Stomach (tissue), 19 donors: ENCODE measurements at places on chromosomes 1 and 21. TPM values are rescaled to one million over a fixed set of nuclear protein-coding genes. Genes with fewer than 3 reads are reported as not detected.
A peak's percentile ranks its signal among the peaks of the same experiment; 100 is the strongest.

The KIF14 gene
- not detected for polyA plus RNA-seq

The DCDC2B gene
- polyA plus RNA-seq: not detected

The SLAMF9 gene
- not detected for polyA plus RNA-seq

The FAM78B gene
- polyA plus RNA-seq: 0.44 TPM

The SPATA46 gene
- not detected for polyA plus RNA-seq

The GJA9 gene
- 0.25 TPM for polyA plus RNA-seq

The OPRD1 gene
- polyA plus RNA-seq: not detected

The IL20 gene
- not detected for polyA plus RNA-seq

The FAM3B gene
- 98.7 TPM for polyA plus RNA-seq

The MUTYH gene
- 19.4 TPM for polyA plus RNA-seq

DNA sequence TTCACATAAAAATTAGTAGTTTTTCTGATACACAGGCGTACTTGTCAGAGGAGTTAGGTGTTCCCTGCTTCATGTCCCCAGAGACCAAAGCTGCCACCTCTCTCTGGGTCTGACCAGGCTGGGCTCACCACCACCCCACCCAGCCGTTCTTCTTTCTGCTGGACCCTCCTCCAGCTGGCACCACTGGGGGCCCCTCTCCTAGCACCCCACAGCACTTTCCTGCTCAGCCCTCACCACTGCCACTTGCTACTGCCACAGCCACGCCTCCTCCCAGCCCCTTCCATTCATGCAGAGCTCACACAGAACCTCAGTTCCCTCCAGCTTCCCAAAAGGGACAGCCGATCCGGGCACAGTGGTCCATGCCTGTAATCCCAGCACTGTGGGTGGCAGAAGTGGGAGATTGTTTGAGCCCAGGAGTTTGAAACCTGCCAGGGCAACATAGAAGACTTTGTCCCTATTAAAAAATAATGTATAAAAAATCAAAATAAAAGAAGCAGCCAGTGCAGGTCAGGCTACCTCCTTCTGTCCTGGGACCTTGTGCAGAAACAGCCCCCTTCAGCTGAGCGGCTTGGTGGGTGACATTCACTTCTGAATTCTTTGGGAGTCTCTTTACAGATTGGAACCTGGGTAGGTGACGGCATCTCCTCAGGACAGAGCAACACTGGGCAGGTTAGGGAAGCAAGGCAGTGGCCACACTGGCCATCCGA is 208.3 kb downstream of the TOMM20 start:
- no peak for DNase-seq

DNA sequence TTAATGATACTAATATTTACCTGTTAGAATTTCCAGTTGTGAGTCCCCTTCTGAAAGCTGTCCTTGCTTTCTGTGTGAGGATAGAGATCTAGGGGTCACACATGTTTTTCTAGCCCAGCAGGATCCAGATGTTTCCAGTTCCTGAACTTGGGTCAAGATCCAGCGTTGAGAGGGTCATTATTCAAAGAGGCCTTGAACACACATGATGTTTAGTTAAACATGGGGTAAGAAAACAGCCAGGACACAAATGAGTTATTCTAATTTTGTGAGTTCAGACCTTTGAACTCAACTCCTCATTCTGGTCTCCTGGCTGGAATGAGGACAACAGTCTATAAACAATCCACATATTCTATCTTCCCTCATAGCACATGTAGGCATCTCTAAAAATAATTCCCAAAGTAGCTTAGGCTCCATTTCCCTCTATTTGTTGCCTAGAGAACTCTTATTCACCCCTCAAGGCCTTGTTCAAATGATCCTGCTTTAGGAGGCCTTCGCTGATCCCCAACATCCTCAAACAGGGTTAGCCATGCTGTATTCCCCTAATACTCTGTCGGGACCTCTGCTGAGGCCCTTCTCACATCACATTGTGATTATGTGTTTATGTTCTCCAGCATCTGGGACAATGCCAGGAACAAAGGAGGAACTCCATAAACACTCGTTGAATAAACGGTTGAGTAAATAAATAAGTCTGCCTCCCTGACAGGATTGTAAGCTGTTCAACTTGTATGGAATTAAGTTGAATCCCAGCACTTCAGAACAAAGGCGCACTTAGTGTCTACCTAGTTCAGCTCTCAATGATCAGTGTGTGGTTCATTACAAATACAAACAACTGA is 15.0 kb upstream of the KCNN3 start:
- peak; percentile 60 for DNase-seq

- no peak for DNase-seq
Measured at GRCh38 chr1:20551161-20551560, 1.2 kb upstream of the FAM43B start.

DNA sequence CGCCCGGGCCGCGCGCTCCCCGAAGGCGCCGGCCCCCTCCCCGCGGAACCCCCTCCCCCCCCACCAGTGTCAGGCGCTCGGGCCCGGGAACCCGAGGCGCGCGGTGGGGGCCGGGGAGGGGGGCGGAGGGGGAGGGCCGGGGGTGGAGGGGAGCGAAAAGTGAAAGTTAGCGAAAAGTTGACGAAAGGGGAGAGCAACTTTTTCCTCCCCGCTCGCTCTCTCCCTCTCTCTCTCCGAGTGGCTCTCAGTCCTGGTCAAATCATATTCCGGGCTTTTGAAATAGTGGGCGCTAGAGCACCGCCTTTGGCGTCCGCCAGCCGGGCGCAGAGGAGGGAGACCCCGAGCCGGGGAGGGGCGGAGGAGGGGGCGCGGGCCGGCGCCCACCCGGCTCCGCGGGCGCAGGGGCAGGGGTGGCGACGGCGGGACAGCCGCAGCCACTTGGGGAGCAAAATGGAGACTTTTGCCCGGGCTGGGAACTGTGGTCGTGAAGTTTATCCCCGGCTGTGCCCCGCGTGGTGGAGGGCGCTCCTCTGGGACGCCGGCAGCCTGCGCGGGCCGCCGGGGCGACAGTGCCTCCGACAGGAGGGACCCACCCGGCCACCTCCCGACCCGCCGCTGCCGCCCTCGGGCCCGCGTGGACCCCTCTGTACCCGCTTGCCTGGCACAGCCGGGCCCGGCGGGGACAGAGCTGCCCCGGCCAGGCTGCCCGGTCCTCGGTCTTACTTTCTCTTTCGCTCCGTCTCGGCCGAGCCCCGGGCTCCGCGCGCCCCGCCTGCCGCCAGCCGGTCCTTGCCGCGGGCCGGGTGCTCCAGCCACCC is 697 bp downstream of the PRDM16 start:
- no peak for DNase-seq

DNA sequence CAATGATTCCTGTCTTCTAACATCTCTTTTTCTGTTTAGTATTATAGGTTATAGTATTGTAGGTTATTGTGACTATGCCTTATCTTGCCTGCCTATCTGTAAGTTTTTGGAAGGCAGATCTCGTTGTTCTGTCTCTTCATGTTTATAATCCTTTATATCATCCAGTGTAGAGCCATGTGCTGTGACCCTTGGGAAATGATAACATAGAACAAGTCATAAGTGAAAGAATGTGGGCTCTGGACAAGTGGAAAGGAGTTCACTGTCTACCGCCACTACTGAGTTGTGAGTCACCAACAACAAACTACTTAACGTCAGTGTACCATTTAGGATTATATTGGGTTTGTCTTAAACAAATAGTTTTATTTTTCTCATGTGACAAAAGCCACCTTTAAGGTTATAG is 139.3 kb downstream of the LYPLAL1 start:
- DNase-seq: no peak

DNA sequence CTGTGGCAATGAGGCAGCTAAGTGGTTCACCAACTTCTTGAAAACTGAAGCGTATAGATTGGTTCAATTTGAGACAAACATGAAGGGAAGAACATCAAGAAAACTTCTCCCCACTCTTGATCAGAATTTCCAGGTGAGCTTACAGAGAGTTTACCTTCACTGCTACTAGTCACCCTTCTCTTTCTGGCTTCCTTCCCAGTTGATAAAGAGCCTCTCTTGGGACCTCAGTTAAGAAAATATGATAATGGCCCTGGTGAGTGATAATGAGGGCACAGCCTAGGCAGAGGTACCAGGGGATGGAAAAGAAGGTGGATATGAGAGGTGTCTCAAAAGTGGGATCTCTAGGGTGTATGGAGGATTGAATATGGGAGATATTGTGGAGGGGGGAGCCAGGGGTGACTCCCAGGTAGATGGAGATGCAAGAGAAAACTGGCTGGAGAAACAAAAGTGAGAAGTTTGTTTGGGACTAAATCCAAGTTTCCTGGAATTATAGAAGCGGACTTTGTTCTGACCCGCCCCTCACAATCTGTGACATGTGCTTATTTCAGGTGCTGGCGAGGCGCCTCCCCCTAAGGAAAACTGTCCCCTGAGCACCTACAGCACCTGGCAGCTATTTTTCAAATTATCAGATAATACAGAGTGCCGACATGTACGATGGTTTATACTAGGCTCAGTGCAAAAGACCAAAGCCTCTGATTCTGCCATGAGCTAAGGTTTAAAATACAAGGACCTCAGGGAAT is 13.7 kb downstream of the MTARC2 start:
- DNase-seq: peak; percentile 83

DNA sequence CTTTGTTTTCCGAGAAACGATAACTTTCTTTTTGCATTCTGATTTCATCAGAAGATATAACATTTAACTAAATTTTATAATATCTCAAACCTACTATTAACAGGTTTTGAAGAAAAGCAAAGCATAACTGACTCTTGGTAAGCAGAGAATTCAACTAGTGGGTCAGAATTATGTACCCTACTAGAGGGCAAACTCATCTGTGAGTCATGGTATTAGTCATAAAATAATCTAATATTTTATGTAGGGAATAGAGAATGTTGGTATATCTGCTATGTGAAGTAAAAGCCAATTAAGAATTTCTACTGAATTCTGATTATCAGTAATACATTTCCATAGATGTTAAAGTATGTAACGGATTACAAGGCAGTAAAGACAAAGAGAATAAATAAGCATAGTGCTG is 56.8 kb downstream of the USP1 start:
- no peak for DNase-seq

GRCh38 chr1:200627575-200628222 is 7.1 kb upstream of the KIF14 start:
- DNase-seq: no peak

- DNase-seq: no peak
Measured at GRCh38 chr1:44934791-44935190, 51.6 kb downstream of the EIF2B3 start.

GRCh38 chr1:58815686-58816071 is 31.8 kb upstream of the JUN start:
- peak; percentile 65 for DNase-seq

DNA sequence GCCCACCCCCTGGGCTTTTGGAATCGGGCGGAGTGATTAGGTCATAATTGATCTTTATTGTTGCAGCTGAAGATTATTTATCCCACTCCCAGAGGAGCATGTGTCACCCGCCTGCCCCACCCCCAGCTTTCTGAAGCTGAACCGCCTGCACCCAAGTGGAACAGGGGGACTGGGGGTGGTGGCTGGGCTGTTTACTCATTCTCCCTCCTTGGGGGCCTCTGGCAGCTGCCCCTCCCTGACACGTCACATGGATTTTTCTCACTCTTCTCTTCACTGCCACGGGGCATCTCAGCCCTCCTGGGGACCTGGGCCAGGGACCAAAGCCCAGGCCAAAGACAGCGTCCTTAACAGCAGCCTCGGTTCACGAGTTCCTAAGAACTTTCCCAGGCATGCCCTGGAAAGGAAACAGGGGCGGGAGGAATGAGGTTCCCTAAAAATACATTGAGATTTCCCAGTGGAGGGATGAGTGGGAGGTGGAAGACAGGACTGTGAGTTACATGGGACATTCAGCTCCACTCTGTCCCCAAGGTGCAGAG is 31.6 kb upstream of the SOX13 start:
- peak; percentile 23 for DNase-seq

DNA sequence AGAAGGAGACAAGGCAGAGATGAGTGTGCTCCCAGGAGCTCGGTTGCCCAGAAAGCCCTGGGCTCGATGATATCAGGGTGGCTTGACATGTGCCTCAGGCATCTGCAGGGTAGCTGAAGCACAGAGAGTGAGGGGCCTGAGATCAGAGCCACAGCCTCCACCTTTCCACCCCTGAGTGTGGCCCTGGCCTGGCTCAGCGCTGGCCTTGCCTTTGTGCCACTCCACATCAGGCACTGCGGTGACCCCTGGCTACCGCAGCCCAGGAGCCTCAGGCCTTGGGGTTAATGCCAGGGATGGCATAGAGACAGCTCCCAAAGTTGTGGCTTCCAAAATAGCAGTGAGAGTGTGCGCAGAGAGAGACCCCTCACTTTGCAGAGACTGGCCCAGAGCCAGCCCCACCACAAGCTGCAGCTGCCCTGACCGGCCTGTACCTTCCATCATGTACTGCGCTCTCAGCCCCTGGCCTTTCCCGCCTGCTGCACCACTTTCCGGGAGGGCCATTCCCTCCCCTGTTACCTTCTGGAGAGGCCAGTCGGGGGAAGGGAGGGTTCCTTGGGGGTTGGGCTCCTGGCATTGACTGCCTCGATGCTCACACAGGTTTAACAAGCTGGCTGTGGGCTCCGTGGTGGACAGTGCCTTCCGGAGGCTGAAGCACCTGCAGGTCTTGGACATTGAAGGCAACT is 19.5 kb downstream of the PODN start:
- DNase-seq: no peak

- peak; percentile 28 for DNase-seq
Measured at GRCh38 chr21:33940881-33941245, 25.3 kb upstream of the ATP5PO start.

GRCh38 chr1:206581571-206581981 is 30.7 kb downstream of the EIF2D start:
- peak; percentile 49 for DNase-seq

DNA sequence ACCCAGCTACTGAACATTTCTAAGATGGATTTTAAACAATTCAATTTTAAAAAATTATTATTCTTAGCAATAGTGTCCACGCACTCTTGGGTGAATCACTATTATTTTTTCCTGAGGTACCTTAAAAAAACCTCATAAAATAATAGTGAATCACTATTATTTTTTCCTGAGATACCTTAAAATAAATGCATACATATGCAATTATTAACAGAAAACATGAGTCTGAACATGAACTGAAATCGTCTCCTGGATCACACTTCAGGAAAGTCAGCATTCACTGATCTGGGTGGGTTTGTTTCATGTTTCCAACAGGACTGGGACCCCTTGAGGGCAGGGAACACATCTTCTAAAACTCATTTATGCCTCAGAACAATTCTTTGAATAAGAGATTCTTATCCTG is 63.1 kb upstream of the IFNLR1 start:
- no peak for DNase-seq

DNA sequence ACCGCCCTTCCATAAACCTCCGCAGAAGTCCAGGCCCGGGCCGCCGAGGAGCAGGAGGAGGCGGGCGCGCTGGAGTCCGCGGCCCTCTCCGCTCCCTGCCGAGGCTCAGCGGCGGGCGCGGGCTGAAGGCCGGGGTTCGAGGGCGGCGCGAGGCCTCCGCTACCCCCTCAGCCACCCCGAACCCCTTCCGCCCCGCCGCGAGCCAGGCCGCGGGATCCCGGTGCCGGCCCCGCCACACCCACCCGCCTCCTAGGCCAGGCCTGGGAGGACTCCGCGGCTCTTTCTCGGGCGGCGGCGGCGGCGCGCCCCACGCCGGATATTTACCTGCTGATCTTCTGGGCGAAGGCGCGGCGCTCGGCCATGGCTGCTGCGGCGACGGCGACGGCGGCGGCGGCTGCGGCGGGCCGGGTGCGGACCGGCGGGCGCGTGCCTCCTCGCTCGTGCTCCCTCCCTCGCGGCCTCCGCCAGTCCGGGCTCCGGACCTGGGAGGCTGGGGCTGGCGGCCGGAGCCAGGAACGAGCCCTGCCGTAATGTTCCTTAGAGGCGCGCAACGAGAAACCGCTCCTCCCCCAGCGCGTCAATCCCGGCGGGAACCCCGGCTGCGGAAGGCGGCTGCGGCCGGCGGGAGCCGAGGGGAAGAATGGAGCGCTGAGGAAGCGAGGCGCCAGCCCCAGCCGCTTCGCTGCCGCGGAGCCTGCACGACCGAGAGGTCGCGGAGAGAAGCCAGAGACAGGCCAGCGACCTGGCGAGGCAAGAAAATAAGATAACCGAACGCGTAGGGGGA is at the start of gene DOCK7:
Gene DOCK7, minus strand, starts transcription at position 484 of the 784 bp plus-strand sequence. Its CDS starts 122 bp downstream, at position 362.
- peak; percentile 93 for DNase-seq

- no peak for DNase-seq
Measured at GRCh38 chr1:231020139-231020601, 19.9 kb downstream of the FAM89A start.
